ENCODE measurements at places on chromosomes 7 and 10.
A peak's percentile ranks its signal among the peaks of the same experiment; 100 is the strongest.

DNA sequence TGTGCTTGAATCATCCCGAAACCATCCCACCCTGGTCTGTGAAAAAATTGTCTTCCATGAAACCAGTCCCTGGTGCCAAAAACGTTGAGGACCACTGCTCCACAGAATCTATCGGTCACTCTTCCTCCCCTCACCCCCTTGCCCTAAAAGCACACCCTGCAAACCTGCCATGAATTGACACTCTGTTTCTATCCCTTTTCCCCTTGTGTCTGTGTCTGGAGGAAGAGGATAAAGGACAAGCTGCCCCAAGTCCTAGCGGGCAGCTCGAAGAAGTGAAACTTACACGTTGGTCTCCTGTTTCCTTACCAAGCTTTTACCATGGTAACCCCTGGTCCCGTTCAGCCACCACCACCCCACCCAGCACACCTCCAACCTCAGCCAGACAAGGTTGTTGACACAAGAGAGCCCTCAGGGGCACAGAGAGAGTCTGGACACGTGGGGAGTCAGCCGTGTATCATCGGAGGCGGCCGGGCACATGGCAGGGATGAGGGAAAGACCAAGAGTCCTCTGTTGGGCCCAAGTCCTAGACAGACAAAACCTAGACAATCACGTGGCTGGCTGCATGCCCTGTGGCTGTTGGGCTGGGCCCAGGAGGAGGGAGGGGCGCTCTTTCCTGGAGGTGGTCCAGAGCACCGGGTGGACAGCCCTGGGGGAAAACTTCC lies 784 bp upstream of the SERPINE1 start:
- peak; percentile 25 for DNase-seq

DNA sequence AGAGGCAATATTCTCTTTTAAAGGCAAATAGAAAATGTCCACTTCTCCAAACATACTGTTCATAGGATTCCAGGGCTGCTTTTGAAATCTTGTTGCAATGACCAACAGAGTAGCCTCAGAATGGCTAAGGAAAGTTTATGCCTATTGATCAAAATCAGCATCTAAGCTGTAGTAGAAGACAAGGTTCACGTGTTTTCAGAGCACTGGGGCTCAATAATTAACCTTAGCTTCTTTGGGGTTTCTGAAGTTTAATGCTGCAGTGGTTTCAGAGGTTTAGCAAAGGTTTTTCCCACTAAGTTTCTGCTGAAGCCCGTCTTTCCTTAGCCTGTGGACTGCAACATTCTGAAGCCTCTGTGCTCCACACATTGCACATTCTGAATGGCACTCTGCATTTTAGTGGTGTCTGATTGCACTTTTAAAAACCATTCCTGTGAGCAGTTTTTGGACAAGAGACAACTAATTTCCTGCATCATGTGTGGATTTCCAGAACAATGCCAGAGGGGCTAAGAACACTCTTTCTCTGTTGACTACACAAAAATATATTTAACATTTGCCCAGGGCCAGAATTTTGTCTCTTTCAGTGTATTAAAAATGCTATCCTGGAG lies 342.5 kb downstream of the PTEN start:
- DNase-seq, result no peak

DNA sequence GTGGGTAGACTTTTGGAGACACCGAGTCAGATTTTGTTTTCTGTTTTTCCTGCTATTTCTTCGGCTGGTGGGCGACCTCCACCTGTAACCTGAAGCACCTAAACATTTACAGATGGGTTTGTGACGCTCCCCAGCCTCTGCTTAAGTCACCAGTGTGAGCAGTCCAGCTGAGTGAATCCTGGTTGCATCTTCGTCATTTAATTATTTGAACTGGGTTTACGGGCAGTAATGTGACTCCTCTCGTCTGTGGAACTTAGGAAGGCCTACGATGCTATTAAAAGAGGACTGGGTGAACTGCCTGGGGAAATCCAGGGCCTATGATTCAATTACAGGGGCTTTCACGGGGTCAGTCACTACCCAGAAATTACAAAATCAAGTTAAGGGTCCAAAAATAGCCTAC lies 52.5 kb downstream of the WNT2 start:
- DNase-seq, result no peak

GRCh38 chr7:101877882-101878591 lies 60.6 kb downstream of the CUX1 start:
- no peak for DNase-seq

- no peak for DNase-seq
Measured at GRCh38 chr10:29387269-29387668, 98.4 kb downstream of the LYZL1 start.

GRCh38 chr10:75941223-75941801 lies 509.9 kb downstream of the LRMDA start:
- no peak for DNase-seq

DNA sequence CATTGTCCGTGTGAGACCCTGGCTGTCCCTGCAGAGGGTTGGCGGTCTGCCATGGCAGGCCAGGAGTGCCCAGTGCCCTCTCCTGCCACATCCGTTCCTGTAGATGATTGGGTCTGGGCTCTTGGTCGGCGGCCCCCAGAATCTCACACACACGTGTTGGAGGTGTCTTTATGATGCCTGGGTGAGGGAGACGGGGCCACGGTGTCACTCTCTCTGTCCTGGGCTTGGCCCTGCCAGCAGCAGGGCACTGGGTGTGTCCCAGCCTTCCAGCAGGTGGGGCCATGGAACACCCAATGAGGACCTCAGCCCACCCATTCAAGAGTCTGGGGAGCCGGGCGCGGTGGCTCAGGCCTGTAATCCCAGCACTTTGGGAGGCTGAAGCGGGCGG lies 30.2 kb downstream of the UNC5B start:
- no peak for DNase-seq

DNA sequence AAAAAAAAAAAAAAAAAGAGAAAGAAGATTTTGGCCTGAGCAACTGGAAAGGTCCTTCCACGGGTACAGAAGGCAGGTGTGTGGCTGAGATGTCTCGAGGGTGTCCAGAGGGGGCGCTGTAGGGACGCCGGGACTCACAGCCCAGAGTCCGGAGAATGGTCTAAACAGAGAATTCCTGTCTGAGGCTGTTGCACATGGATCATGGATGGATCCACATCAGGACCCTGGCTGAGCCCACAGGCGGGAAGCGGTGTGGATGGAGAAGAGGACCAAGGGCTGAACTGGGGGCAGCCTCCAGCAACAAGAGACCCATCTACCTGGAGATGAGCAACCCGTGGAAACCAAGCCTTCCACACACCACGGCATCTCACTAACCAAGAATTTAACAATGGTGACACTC lies 55.0 kb downstream of the PKD1L1 start:
- DNase-seq, result peak; percentile 6

DNA sequence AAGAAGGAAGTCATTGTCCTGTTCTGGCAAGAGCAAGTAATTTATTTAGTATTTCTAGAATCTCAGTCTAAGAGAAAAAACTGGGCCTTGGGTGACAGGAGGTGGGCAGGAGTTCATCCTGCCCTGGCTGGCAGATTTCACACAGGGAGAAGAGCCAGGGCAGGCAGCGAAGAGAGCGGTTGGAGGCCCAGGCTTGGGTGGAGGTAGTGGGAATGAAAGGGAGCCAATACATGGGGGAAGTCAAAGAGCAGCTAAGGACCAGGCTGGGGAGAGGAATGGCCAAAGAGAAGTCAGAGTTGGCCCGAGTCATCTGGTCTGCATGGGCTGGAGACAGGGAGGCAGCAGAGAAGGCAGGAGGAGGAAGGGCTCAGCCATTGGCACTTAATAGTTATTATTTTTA lies 51.4 kb downstream of the HECW1 start:
- no peak for DNase-seq

GRCh38 chr7:130396109-130396508 lies 15.8 kb downstream of the CPA1 start:
- no peak for DNase-seq

DNA sequence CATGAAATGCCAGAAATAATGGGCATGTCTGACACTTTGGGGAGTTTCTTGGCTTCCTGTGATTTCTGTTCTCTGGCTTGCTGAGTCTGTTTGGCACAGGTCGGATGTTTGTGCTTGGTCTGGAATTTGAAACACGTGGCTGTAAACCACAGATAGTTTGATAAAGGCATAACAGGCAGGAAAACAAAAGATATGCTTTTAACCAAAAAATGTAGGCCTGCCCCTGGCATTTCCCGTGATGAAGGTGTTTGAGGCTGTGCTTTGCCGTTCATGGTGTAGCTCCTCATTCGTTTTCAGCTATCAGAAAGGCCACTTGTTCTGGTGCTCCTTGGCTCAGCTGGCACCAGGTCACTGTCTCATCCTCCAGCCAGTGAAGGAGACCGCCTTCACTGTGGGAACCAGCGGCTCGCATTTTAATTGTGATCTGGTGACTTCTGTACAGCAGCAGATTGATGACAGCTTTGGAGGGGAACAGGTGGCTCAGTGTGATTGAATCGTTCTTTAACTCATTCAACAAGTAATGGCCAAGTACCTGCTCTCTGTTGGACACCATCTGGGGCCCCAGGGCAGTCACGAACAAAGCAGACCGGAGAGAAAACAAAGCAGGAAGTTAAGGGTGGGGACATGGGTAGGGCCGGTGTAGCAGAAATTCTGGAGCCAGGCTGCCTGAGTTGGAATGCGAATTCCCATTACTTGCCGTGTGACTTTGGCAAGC lies 111.5 kb downstream of the CCNY start:
- peak; percentile 46 for DNase-seq

DNA sequence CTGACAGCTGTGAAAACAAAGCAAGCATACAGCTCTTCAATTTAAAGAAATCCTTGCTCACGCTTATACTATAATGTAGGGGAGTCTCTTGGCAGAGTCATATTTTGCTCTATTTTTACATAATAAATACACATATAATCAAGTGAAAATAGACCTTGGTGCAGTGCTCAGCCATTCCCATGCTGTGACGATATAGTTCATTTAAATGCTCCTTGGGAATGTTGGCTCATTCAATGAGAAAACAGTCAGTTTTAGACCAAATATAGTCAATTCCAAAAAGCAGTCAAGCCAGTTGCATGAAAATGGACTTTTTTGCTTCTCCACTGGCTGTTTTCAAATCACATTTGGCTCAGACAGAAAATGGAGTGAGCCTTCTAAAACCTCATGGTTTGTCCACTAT lies 587.4 kb downstream of the SUGCT start:
- DNase-seq, result no peak

- DNase-seq, result no peak
Measured at GRCh38 chr10:47143473-47143872, 156.5 kb upstream of the GDF10 start.

- DNase-seq, result no peak
Measured at GRCh38 chr7:25117226-25118047, 7.6 kb downstream of the CYCS start.

GRCh38 chr7:18018296-18019215 lies 9.1 kb downstream of the PRPS1L1 start:
- no peak for DNase-seq

GRCh38 chr7:407721-408539 lies 111.7 kb downstream of the PDGFA start:
- no peak for DNase-seq

DNA sequence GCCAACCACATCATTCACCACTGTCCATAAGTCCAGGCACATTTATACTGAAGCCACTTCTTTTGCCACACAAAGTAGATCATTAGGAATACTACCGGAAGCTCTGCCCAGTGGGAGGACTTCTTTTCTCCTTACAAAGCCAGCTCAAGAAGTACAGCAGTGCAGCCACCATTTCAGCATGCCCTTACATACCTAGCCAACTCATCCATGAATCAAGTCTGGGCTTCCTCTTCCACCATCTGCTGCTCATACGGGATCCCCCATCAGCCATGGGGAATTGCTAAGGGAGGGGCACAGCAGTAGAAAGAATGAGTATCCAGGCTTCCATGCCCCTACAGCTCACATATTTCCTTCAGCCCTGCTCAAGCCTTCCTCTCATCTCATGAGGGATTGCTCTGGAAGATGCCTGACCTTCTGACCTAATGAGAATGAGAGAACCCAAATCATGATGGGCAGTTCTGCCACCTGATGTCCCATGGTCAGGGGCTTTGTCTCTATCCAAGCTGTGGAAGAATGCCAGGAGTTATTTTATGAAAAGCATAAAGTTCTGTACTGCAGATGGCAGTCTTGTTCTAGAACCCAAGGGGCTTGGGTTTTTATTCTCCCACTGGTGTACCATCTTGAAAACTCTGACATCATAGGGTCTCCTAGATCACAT lies 39.5 kb downstream of the ACSM6 start:
- DNase-seq, result no peak

DNA sequence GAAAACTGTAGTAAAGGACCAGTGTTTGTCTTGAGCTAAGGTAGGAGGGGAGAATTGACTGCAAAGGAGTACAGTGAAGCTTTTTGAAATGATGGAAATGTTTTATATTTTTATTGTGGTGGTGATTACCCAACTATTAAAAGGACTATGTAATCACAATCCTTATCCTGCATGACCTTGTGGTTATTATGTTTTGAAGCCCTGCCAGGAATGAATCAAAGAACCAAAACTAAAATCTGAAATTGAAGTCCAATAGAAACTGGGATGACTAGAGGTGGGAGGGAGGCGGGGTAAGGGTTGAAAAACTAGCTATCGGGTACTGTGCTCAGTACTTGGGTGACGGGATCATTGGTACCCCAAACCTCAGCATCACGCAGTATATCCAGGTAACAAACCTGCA lies 8.2 kb downstream of the CCDC7 start:
- DNase-seq, result no peak

DNA sequence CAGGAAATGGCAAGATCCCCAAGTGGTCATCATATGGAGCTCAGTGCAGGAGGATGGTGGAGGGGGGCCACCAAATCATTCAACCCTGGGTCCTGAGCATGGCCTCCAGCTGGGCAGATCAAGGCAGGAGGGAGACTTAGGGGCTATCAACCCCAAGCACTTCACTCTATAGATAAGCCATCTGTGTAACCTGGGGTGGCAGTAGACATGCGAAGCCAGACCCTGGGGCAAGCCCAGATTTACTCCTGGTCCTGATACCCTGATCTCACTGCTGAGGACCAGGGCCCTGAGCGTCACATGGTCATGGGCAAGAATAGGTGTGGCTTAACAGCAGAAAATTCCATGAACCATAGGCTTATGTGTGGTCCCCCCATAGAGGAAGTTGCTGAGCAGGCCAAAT lies 173.0 kb upstream of the ADCY1 start:
- no peak for DNase-seq

DNA sequence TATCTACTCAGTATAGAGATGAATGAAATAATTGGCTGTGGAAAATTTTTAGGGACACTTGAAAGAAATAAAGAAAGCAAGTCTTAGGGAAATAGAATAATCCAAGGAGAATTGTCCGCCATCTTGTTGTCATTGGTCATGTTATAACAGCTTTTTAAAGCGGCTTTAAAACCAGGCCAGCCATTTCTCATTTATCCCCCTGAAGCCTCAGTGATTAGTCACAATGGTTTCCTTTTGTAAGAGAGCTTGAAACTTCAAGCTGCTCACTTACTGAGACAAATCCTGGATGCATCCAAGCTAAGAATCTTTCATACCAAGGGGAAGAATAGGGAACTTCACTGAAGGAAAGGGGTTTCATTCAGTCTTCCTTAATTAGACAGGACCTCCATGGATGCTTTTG lies 67.9 kb downstream of the SGCE start:
- no peak for DNase-seq

All from KBM-7 (cell line).